K562 (cell line): ENCODE measurements at places on chromosomes 3 and 15. TPM values are rescaled to one million over a fixed set of nuclear protein-coding genes. Genes with fewer than 3 reads are reported as not detected.

DNA sequence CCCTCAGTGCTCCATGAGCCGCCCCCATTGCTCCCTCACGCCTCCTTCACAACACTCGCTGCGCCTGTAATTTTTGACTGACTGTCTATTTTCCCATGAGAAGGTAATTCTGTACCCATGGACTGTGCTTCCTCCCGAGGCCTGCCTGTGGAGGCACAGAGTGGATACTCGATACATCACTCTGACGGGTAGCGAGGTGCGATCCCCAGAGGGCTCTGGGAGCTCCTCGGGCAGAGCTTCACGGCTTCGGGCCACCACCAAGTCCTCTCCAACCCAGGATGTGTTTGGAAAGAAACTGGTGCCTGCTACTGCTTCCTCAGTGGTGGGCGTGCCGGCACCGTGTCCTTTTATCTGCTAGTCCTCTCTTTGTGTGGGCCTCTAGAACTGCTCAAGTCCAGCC lies 108.6 kb upstream of the DLG1 start:
- DNase-seq, result no peak
- H3K36me3 ChIP-seq, result no peaks in the 10 kb centered on the region
- H3K27me3 ChIP-seq, result peaks cover 31% of the 10 kb centered on the region

The CCDC71 gene
- total RNA-seq, result 18.4 and 18.7 TPM in 2 replicates

GRCh38 chr3:115245438-115245837 lies 98.3 kb upstream of the ZBTB20 start:
- peak; percentile 23 for DNase-seq
- no peaks in the 10 kb centered on the region for H3K27me3 ChIP-seq
- H3K4me3 ChIP-seq, result no peak overlapping the region
- peaks cover 6% of the 10 kb centered on the region; the same call in 2 of the 3 replicates for H3K4me1 ChIP-seq
- no peak overlapping the region for H3K27ac ChIP-seq
- H3K36me3 ChIP-seq, result no peaks in the 10 kb centered on the region

- no peaks in the 10 kb centered on the region; the same call in 2 of the 3 replicates for H3K4me1 ChIP-seq
- no peaks in the 10 kb centered on the region for H3K36me3 ChIP-seq
- no peak for DNase-seq
These were observed 799 bp upstream of the C2CD4B start for GRCh38 chr15:62165793-62166375.

- H3K27ac ChIP-seq, result no peak overlapping the region
- no peak for DNase-seq
- peaks cover 7% of the 10 kb centered on the region for H3K4me1 ChIP-seq
- no peaks in the 10 kb centered on the region for H3K27me3 ChIP-seq
These were observed 35.9 kb downstream of the SAXO2 start for GRCh38 chr15:82298520-82298919.

DNA sequence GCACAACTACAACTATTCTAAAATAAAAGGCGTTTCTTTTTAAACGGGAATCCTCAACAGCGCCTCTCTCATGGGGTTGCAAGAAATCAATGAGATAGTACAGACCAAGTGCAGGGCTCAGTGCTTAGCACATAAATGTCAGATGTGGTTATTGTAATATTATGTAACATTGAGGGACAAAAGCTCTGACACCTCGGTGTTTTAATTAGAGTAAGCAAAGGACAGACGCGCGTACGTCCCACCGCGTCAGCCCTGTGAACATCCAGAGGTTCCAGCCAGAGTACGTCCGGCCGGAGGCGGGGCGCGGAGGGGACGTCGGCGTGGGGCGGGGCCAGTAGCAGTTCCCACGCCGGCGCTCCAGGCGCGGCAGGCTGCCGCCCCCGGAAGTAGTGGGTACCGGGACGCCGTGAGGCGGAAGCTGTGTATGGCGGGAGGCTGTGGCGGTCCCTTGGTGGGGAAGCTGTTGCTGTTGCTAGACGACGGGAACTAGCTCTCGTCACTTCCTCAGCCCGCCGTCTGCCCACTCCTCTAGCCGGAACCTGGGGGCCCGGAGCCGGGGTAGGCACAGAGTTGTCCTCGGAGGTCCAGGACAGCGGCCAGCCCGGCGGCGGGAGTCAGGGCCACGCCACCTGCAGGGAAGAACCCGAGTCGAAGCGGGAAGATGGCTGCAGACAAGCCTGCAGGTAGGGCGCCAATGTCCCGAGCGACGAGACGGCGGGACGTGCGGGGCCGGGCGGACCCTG lies at the start of gene CNOT10:
Gene CNOT10 (plus strand): TSS at position 389 of the 743 bp plus-strand sequence. CDS start 273 bp downstream, at position 662.
- H3K4me3 ChIP-seq, result peak within 1 kb of the TSS; percentile 91
- peaks cover 20% of the 10 kb centered on the region for H3K4me1 ChIP-seq
- no peaks in the 10 kb centered on the region for H3K27me3 ChIP-seq
- H3K27ac ChIP-seq, result peak within 1 kb of the TSS; percentile 82
- DNase-seq, result peak; percentile 98

The TERB2 gene
- total RNA-seq, result not detected in 2 replicates

DNA sequence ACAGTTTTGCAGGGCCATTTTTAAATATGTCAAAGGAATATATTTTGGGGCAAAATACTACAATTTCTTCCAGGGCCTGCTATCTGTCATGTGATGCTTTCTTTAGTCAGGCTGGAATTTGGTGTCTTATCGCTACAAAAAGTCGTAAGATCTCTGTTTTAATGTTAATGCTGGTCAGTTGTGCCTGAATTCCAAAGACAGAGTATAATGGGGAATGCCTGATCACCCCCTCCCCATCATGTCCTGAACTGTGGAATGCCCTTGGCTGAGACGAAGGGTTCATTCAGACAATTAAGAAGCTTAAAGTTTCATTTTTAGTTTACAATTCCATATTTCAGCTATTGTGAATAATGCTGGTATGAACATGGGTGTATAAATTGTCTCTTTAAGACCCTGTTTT lies 203.0 kb downstream of the TBC1D5 start:
- no peak overlapping the region for H3K27ac ChIP-seq
- H3K36me3 ChIP-seq, result no peaks in the 10 kb centered on the region
- DNase-seq, result no peak
- H3K27me3 ChIP-seq, result no peaks in the 10 kb centered on the region

DNA sequence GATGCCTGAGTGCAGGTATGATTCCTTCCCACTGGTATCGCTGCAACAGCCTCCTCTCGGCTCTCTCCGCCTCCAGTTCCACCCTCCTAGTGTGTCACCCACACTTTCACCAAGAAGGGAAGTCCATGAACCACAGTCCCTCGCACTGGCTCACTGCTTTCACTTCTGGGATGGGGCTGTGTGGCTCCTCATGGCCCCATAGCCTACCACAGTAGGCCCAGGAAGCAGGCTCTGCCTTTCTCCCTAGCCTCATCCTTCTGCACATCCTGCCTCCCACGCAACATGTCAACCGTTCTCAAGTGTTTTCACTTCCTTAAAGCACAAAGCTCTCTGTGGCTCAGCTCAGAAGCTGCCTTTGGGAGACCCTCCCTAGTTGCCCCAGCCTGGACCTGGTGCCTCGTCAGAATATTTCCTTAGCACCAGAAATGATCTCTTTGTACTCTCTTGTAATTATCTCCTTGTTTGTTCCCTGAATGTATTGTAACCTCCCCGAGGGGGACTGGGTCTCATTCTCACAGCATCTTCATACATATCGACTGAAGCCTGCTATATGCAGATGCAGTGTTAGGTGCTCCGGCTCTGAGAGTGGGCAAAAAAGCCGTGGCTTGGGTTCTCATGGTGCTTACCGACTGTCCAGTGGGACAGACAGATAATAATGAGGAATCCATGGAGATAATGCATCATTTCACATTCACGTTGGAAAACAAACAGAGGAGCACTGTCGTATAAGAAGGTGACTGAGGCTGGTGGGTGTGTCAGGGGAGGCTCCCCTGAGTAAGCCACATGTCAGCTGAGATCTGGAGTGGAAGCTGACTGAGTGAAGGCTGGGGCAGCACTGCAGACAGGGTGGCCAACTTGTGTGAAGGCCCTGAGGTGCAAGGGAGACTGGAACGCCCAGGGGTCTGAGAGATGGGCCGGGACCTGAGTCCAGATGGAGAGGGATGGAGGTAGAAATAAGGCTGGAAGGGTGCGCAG lies 107.1 kb downstream of the DGKG start:
- peaks cover 26% of the 10 kb centered on the region; the same call in 2 of the 3 replicates for H3K27me3 ChIP-seq
- no peak overlapping the region for H3K4me3 ChIP-seq
- no peaks in the 10 kb centered on the region for H3K36me3 ChIP-seq
- H3K4me1 ChIP-seq, result peaks cover 7% of the 10 kb centered on the region
- no peak overlapping the region for H3K27ac ChIP-seq
- DNase-seq, result no peak

- H3K4me3 ChIP-seq, result no peak overlapping the region
- H3K27me3 ChIP-seq, result peaks cover 5% of the 10 kb centered on the region; the same call in 1 of the 3 replicates
- no peaks in the 10 kb centered on the region for H3K4me1 ChIP-seq
- no peak overlapping the region for H3K27ac ChIP-seq
- no peaks in the 10 kb centered on the region for H3K36me3 ChIP-seq
These were observed 25.9 kb upstream of the GABRG3 start for GRCh38 chr15:26945046-26945445.

- H3K36me3 ChIP-seq, result peaks cover 2% of the 10 kb centered on the region; the same call in 1 of the 3 replicates
- DNase-seq, result no peak
- no peak overlapping the region for H3K27ac ChIP-seq
- peaks cover 7% of the 10 kb centered on the region; the same call in 2 of the 3 replicates for H3K4me1 ChIP-seq
- no peak overlapping the region for H3K4me3 ChIP-seq
These were observed 32.5 kb upstream of the AP3B2 start for GRCh38 chr15:82742134-82742533.

DNA sequence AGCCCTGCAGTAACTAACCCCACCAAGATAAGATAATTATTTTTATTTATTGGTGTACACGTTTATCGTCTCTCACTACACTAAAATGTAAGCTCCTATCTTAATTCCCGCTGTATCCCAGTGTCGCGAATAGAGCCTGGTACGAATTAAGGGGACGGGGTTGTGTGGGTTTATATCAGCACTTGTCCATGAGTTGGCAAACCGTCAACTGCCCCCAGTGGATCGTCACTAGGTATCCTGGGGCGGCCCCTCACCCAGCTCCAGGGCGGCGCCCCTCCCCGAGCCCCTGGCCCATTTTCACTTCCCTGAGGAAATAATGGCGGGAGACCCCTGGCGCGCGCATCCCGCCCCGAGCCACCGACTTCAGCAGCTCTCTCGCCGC lies 465 bp downstream of the RUVBL1 start:
- no peak for DNase-seq
- peaks cover 14% of the 10 kb centered on the region; the same call in 2 of the 3 replicates for H3K4me1 ChIP-seq
- H3K4me3 ChIP-seq, result peak overlapping the region; percentile 79
- peak overlapping the region; percentile 84 for H3K27ac ChIP-seq
- H3K36me3 ChIP-seq, result peaks cover 24% of the 10 kb centered on the region; the same call in 2 of the 3 replicates
- no peaks in the 10 kb centered on the region for H3K27me3 ChIP-seq

GRCh38 chr15:89971592-89971997 lies 29.5 kb upstream of the ZNF710 start:
- DNase-seq, result peak; percentile 78
- H3K4me1 ChIP-seq, result no peaks in the 10 kb centered on the region

GRCh38 chr15:61155741-61156700 lies 73.1 kb downstream of the RORA start:
- H3K4me1 ChIP-seq, result no peaks in the 10 kb centered on the region
- no peaks in the 10 kb centered on the region; the same call in 1 of the 3 replicates for H3K27me3 ChIP-seq
- DNase-seq, result peak; percentile 11
- H3K36me3 ChIP-seq, result no peaks in the 10 kb centered on the region
- H3K4me3 ChIP-seq, result no peak overlapping the region

The GP5 gene
- 0.09 TPM in 1 of 2 replicates, not detected in the other for total RNA-seq

- H3K27me3 ChIP-seq, result no peaks in the 10 kb centered on the region
- H3K36me3 ChIP-seq, result no peaks in the 10 kb centered on the region
- H3K4me3 ChIP-seq, result no peak overlapping the region
- H3K27ac ChIP-seq, result no peak overlapping the region
- DNase-seq, result no peak
These were observed 55.2 kb downstream of the UNC13C start for GRCh38 chr15:54033356-54033860.

DNA sequence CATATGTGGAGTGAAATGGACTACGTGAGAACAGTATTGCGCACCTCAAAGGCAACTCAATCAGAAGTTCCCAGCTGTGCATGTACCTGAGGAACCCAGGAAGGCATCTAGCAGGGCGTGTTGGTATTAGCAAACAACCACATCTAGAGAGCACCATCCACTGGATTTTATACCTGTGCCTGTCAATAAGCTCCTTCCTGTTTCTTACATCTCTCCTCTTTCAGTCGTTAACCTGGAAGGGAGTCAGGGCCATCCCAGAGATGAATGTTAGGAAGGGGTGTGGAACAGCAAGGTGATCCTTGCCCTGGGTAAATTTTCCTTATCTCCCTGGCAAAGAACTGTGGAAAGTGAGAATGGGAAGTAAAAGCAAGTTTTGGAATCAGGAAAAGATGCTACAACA lies 29.6 kb upstream of the CHMP2B start:
- no peaks in the 10 kb centered on the region for H3K4me1 ChIP-seq
- no peak for DNase-seq
- H3K4me3 ChIP-seq, result no peak overlapping the region
- no peaks in the 10 kb centered on the region for H3K36me3 ChIP-seq

DNA sequence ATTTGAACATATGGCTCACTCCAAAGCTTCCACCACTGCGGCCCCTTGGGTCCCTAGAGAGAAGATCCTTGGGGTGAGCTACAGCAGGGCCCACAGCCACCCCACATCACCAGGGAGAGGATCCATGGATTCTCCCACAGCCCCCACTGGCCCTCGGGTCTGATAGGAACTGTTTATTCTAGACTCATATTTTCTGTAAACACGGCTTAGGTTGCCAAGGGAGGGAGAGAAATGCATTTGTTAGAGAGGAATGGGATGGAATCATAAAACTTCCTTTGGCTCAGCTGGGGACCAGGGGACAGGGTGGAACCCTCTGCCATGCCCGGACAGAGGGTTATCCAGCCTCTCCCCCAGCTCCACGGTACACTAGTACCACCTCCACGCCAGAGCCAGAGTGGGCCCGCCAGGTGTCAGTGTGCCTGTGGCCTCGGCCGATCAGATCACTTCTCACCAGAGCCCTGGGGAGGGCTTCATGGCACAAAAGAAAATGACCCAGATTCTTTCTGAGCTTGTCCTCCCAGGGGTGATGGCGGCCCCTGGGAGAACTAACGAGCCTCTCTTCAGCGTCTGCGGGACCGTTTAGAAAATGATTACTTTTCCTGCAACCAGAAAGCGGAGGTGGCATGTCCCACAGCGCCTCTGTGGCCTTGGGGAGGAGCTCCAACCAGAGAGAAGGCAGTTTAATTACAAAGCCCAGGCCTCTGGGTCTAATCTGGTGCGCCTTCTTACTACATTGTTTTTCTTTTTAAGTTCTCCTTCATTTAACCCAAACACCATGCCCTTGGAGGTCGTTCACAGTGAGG lies 33.7 kb downstream of the ADCY5 start:
- H3K4me1 ChIP-seq, result no peaks in the 10 kb centered on the region
- no peak overlapping the region for H3K4me3 ChIP-seq
- DNase-seq, result no peak
- H3K27me3 ChIP-seq, result peaks cover 67% of the 10 kb centered on the region
- H3K36me3 ChIP-seq, result no peaks in the 10 kb centered on the region

DNA sequence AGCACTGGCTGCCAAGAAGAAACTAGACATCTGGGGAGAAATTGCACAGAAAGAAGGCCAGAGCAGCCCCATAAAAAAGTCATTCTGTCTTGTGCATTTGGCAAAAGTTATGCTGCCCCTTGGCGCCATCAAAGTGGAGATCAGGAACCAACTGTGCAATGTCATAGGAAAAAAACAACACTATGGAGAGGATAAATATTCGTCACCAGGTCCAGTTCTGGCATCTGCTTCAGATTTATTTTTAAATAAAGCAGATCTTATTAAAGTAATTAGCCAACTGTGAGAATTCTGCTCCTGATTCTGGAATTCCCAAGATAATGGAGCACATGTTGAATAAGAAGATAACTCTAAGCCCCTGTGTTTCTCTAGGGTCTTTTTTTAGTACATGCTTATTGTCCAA lies 500.0 kb upstream of the IL12A start:
- no peaks in the 10 kb centered on the region for H3K4me1 ChIP-seq
- no peak for DNase-seq
- H3K4me3 ChIP-seq, result no peak overlapping the region
